ENCODE measurements at places on chromosomes 12 and 14. TPM values are rescaled to one million over a fixed set of nuclear protein-coding genes. Genes with fewer than 3 reads are reported as not detected.

Gene MTA1
- 102 TPM for total RNA-seq

Gene FBLN5
- 65.3 TPM for total RNA-seq

Gene PGAM5
- 32.3 TPM for total RNA-seq

Gene DPF3
- total RNA-seq, result 4.3 TPM

GRCh38 chr14:28769276-28769880 is 2.8 kb downstream of the FOXG1 start:
- DNase-seq, result no peak

GRCh38 chr14:94679937-94680861 is 68.0 kb downstream of the SERPINA3 start:
- no peak for DNase-seq

DNA sequence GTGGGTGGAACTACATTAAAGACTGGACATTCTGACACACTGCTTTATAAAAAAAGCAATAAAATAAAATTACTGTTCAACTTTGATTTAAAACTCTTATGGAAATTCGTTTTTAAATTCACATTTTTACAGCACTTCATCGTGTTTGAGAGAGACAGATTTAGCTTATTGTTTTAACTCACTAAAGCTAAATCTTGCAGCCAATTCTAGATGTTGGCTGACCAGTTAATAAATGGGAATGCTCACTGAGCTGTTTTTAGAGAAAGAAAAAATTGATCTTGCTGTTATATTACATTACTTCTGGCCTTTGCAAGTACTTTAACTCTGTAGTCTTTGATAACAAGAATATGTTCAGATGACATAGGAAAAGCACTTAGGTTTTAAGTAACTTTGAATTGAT is 157.1 kb downstream of the PLCZ1 start:
- DNase-seq, result no peak

DNA sequence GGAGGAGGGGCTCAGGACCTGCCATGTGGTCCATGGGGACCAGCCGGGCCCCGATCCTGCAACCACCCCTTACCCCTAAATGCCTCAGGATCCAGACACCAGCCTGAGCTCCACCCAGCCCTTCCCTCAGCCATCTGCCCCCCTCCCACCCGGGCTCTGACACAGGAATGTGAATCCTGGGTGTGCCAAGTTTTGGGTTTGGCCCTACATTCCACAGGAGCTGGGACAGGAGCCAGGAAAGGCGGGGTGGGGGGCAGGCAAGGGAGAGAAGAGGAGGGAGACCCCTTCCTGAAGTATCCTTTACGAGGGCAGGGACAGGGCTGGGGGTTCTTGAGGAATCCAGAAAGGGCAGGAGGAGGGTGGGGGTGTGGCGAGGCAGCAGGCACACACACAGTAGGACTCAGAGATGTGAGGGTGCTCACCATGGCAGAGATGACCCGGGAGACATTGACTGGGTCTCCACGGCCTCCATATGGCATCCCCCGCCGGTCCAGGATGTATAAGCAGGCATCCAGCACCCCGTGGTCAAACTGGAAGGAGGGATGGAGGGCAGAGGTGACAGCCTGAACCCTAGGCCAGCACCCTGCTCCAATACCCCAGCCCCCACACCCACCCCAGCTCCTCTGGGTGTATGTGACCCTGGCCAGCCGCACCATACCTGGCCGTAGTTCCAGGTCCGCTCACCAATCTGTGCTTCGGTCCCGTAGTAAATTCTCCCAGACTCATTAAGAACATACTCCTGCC is 3.5 kb downstream of the TGM1 start:
- DNase-seq, result peak; percentile 40

DNA sequence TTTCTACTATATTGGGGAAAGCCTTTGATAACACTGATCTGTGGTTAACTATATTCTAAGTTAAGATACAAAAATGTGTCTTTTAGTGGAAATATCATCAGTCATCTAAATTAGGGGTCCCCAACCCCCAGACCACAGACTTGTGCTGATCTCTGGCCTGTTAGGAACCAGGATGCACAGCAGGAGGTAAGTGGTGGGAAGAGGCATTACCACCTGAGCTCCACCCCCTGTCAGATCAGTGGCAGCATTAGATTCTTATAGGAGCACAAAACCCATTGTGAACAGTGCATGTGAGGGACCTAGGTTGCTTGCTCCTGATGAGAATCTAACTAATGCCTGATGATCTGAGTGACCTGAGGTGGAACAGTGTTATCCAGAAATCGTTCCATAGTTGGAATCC is 28.3 kb upstream of the LIN7A start:
- no peak for DNase-seq

DNA sequence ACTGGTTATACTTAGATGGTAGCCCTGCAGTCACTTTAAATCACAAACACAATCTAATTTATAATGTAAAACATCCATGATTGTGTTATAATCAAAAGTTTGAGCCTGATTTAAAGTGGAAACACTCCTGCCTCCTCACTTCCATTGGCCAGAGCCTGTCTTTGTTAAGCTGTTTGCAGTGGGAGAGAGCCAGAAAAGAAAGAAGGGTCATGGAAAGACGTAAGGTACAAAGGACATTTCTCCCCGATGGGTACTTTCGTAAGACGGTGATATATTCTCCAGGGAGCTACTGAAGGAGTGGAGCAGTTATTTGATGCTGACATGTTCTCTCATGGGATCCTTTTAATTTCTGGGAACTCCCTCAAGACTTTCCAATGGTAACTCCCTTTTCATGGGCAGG is 164.0 kb downstream of the METTL25 start:
- DNase-seq, result no peak

GRCh38 chr12:10607885-10608458 is 5.4 kb downstream of the MAGOHB start:
- DNase-seq, result no peak

- DNase-seq, result no peak
Observed at GRCh38 chr12:56474389-56474788, 6.0 kb downstream of the SPRYD4 start.

DNA sequence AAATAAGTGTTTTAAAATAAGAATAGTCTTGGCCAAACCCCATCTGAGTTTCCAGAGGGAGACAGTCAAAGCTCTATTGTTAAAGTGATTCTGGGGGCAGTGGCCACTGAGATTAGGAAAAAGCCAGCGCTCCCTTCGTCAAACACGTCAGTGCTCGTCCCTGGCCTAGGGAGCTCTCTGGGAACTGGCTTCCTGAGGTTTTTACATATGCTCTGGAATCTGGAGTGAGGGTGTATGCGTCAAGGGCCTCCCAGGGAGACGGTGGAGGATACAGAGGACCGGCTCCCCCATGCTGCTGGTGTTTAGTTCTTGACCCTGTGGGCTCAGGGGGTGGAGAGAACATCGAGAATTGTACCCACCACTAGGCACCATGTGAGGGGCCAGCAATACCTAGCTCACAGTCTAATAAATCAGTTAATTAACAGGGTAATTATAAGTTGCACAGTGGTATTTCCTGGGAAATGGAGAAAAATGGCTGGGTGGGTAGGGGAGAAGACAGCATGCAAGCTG is 87.0 kb downstream of the SLC25A47 start:
- no peak for DNase-seq

All from adrenal gland (tissue), 19 donors.